ENCODE measurements at places on chromosomes 11 and 22.

- no peak for DNase-seq
Observed at GRCh38 chr11:16607675-16608644, 130.5 kb upstream of the C11orf58 start.

GRCh38 chr11:48005831-48006270 is 25.5 kb downstream of the PTPRJ start:
- no peak for DNase-seq

DNA sequence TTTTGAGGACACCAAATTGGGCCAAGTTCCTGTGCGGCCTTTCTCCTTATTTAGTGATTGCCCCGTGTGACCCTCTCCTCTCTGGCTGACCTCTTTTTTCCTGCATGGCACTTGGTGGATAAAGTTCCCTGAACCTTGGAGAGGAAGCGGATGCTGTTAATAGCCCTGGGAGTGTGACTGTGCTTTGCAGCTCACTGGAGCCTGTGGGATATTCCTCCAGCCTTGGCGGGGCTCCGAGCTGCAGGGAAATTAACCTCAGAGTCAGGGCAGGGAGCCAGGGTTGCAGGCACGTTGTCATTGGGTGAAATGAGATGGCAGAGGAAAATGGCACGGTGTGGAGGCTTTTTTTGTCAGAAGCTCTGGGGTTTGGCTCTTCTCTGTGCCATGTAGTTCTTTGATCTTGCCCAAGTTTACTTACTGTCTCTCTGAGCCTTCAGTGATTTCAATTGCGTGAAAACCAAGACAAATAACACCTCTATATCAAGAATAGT is 965 bp downstream of the OR9Q1 start:
- no peak for DNase-seq

DNA sequence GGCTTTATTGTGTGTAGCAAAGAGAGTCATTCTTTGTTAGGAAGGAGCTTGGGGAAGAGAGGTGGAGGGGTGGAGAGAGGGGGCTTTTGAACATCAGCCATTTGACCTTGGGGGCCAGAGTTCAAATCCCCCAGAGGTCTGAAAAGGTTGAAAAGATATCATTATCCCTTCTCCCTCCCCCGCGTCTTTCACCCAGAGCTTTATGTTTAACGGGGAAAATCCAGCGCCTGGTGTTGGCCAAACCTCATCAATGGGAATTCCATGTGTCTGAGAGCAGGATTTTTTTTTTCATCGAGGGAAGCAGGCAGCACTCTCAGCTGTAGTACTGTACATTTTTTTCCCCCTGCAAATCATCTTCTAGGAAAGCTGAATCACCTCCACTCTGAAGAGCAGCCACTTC is 122.4 kb upstream of the HSD17B12 start:
- DNase-seq = no peak

GRCh38 chr22:28593299-28593698 is 86.3 kb downstream of the TTC28 start:
- DNase-seq = no peak

DNA sequence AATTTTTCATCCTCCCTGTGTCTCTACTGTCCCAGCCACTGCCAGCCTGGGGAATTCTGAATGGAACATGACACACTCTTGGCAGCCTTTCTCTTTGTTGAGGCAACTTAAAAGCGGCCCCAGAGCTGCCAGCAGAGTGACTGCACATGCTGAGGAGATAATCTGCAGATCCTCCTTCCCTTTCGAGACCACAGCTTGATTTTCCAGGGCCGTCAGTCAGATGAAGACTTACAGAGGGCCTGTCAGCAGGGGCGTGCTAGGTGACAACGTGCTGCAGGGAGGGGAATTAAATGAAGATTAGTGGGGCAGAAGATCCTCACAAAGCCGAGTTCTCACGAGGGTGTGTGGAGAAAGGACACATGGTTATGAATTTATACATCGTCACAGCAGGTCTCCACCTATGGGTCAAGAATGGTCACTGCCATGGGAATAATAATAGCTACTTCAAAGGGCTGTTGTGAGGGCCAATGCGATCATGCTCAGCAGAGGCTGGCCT is 193.5 kb upstream of the PITPNB start:
- no peak for DNase-seq

DNA sequence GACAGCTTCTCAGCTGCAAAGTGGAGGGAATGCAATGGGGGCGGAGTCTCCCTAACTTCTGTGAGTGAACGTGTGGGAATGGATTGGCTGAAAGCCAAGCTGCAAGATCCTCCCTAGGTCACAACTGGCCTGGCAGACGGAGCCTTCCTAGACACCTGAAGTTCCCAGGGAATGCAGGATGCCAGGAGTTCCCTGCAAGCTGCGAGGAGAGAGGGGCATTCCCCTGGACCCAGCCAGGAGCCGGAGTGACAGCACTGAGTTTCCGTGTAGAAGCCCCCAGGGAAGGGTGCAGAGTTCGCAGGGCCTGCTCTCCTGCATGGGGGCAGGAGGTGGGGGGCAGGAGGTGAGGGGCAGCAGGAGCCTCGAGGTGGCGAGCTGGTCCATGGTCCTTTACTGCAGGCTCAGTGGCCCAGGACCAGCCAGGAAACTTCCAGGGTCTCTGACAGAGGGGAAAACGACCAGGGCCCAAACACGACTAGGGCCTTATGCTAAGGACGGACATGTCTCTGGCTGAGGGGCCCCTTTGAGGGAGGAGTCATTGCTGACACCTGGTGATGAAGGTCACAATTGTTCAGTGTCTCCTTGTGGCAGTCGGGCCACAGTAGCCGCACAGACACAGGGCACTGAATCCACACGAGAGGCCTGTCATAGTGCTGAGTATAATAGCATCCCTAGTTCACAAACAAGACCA is 141.4 kb downstream of the FBXO7 start:
- no peak for DNase-seq

GRCh38 chr22:44179196-44179988 is 1.3 kb upstream of the PARVG start:
- DNase-seq = no peak

GRCh38 chr11:131691181-131692041 is 321.0 kb downstream of the NTM start:
- no peak for DNase-seq

GRCh38 chr11:32881286-32881685 is 11.3 kb upstream of the QSER1 start:
- DNase-seq = no peak

- DNase-seq = no peak
Observed at GRCh38 chr11:64287676-64288352, 2.2 kb downstream of the GPR137 start.
